ENCODE measurements at places on chromosomes 13 and 19. TPM values are rescaled to one million over a fixed set of nuclear protein-coding genes. Genes with fewer than 3 reads are reported as not detected.
A peak's percentile ranks its signal among the peaks of the same experiment; 100 is the strongest.

DNA sequence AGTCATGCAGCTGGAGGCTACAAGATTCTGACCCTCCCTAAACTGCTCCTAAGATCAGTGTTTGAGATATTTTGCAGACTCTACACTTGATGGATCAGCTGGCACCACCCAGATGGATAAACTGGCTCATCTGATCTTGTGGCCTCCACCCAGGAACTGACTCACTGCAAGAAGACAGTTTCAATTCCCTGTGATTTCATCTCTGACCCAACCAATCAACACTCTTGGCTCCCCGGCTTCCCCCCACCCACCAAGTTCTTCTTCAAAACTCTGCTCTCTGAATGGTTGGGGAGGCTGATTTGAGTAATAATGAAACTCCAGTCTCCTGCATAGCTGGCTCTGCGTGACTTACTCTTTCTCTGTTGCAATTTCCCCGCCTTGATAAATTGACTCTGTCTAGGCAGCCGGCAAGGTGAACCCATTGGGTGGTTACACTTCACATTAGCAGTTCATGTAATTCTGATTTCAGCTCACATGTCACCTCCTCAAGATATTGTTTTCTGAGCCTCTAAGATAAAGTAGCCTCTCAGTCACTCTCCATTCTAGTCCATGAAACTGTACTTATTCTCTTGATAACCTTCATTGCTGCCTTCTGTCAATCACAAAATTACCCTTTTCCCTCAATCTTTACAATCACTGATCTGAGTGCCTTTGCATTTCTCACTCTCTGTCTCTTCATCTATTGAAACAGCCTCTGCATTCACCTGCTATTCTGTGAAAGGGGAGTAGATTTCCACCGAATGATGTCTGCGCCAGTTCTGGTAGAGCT is 9.9 kb upstream of the FPR3 start:
- peak; percentile 47 for DNase-seq

DNA sequence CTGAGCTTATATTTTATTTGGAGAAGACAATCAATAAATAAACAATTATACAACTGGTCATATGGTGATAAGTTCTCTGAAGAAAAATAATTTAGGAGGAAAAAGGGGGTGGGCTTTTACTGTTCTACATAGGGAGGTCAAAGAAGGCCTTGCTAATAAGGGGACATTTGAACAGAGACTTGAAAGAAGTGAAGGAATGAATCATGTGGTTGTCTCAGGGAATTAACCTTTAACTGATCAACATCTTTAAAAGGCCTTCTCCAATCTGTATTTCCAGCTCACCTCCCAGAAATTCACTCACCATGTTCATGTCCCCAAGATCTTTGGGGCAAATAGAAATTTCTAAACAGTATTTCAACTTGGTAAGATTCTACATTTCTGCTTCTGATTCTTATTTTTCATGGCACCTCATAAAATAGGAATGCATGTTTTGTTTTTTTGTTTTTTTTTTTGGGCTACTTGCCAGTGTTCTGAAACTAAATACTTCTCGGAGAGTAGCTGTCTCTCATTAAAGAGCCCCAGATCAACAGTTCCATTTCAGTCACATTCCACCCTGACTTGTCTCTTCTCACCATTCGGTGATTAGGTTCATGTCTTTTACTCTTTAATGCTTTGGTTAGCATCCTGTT is 19.2 kb upstream of the LPAR6 start:
- no peak for DNase-seq

GRCh38 chr13:73056565-73056962 is 2.2 kb upstream of the KLF5 start:
- DNase-seq = no peak

GRCh38 chr19:1098177-1099051 is 3.2 kb upstream of the POLR2E start:
- DNase-seq = no peak

DNA sequence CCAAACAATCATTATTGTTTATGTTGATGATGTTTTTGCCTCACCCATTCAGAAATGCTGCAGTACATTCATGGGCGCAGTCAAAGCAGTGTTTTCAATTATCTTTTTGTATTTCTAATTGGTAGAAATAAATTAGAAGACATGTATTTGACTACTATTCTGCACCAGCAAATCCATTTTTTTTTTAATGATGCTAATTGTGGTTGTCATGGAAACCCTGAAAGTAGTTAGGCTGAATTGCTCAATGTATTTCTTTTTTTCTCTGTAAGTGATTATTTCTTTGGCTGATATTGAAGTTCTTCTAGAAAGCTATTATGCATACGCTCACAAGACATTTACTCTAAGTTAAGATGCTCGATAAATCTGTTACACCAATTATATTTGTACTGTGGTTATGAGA is 101.2 kb downstream of the RFC3 start:
- no peak for DNase-seq

Gene NAPSA
- 1.1 TPM for total RNA-seq

Gene NLRP11
- total RNA-seq = not detected
